ENCODE measurements at places on chromosomes 11 and 22.
A peak's percentile ranks its signal among the peaks of the same experiment; 100 is the strongest.

DNA sequence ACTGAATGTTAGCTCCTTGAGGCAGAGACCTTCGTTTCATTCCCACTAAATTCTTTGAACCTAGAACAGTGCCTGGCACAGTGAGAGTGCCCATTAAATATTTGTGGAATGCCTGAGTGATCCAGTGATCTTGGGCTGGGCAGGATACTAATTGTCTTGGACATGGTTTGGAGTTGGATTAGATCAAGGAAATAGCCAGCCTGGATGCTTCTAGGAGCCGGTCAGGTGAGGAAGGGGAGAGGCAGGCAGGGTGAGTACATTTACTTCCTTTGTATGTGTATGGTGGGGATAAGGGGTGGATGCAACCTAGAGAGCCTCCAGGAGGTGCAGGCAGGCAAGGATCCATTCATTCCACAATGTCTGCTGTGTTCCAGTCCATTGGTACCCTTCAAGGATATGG lies 3.6 kb downstream of the SREBF2 start:
- no peak for DNase-seq

- DNase-seq: no peak
Measured at GRCh38 chr11:24240496-24241175, 256.2 kb upstream of the LUZP2 start.

- DNase-seq: peak; percentile 78
Measured at GRCh38 chr11:10454878-10455631, at the start of gene AMPD3. TSS of gene AMPD3 (plus strand) at chr11:10455264. CDS start at chr11:10461520, 6,256 bp downstream.

DNA sequence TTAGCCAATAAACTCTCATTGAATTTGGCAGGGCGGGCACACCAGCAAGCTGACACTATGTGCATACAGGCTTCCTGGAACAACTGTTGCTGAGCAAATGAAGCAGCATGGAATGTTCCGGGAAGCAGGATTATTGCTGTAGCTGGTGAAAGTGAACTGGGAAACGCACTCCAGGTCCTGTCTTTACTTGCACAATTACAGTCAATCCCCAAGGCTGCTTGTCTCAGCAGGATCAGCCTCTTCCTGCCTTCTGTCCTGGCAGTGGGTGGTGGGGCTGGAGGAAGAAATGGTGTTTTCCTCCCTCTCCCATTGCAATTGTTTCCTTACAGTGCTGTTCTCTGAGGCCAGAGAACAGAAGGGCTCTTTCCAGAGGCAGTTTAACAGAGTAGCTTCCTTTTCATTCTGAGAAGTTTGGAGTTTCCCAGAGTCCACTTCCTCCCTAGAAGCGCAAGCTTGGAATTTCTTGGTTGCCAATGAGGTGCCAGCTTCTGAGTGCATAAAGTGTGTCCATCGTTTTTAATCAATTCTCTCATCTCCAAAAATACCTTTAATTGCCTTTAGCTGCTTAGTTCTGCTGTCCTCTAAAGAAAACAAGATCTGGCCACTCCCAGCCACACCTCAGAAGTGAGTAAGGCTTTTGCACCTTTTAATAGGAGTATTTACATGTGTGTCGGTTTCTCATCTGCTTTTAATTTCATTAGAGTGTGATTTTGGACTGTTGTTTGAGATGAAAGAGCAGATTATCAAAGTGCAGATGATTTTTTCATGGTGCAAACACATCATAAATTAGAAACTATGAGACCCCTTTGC lies 19.9 kb downstream of the CD44 start:
- DNase-seq: no peak
